Stimulated activated CD4-positive, alpha-beta T cell treated with anti-CD3 and anti-CD28 coated beads, Interleukin-2, amount 100 ng/mL, for 4 hours (primary cell): ENCODE measurements at places on chromosomes 1 and 21.

- no peak for DNase-seq
Observed at GRCh38 chr1:2865000-2865399, 63.5 kb upstream of the TTC34 start.

DNA sequence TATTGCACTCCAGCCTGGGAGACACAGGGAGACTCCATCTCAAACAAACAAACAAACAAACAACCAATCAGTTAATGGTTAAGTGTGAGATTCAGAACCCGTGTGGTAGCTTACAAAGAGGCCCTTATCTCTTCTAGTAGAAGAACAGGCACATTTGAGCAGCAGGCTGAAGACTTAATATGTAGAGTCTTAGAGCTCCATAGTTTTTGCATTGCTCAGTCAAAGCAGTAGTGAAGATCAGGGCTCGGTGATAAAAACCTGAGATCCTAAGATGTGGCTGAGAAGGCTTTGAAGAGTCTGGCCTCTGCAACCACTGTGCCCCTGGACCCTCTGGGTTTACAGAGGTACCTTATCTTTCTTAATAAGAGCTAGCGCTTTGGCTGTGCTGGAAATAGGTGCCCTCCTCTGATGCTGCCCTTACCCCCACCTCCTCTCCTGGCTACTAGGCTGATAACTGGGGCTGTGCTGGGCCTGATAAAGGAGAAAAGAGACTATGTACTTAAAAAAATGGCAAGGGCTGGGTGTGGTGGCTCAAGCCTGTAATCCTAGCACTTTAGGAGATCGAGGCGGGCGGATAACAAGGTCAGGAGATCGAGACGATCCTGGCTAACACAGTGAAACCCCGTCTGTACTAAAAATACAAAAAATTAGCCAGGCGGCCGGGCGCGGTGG is 10.5 kb upstream of the UCK2 start:
- no peak for DNase-seq

DNA sequence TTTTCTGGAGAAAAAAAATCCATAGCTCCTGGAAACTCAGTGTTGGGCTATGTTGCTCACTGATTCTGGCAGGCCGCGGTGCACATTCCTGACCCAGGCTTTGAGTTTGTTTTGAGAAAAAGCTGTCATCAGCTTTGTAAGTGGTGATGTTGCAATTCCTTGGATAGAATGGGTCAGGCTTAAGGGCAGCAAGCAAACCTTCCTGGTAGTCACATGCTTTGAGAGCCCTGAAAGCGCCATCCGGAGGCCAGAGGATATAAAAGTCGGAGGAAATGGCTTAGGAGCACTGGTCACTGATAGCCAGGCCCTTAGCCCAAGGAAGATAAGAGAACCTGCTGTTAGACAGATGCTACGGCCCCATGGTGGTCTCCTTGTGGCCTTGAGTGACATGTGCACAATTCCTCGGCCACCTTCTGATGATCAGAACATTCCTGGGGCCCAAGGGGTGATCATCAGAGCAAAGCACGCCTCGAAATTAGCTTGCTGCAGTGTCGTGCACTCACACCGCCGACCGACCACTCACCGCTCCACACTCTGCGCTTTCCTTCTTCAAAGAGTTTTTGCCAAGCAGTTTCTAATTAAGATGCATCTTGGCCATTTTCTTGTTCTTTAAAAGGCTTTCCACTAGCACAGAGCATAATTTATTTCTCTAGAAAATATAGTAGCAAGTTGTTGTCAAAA is 78.6 kb downstream of the MAN1C1 start:
- no peak for DNase-seq

DNA sequence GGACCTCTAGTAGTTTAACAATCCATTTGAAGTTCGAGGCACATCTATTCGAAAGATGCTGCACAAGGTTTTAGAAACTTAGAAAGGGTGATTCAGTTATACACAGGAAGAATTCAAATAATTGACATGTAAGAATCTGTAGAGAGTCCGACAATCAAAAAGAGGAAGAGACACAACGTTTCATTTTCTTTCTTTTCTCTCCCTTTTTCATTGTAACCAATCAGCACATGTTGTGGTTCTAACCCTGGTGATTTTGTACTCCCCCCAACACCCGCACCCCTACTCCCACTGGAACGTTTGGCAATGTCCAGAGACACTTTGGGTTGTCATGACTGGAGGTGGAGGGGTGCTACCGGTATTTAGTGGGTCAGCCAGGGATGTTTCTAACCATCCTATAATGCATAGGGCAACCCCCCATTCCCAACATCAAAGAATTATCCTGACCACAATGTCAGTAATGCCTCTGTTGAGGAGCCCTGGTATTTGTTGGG is 4.9 kb downstream of the TGFB2 start:
- no peak for DNase-seq

- no peak for DNase-seq
Observed at GRCh38 chr1:22132517-22133235, 10.2 kb downstream of the WNT4 start.

DNA sequence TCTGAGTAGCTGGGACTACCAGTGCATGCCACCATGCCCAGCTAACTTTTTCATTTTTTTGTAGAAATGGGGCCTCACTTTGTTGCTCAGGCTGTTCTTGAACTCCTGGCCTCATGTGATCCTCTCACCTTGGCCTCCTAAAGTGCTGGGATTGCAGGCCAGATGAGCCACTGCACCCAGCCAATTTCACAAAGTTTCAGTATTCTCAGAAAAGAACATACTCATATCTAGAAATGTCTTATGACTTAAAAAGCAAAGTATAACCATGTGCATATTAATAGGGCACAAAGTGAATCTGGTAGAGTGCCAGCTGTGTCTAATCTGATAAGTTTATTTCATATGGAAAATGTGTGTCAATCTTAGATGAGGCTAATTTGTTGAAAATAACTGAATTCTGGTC is 87.5 kb upstream of the CACYBP start:
- no peak for DNase-seq

- DNase-seq: no peak
Observed at GRCh38 chr1:56511364-56511763, 68.0 kb downstream of the PLPP3 start.

- DNase-seq: no peak
Observed at GRCh38 chr1:32890516-32891240, 4.4 kb downstream of the HPCA start.

DNA sequence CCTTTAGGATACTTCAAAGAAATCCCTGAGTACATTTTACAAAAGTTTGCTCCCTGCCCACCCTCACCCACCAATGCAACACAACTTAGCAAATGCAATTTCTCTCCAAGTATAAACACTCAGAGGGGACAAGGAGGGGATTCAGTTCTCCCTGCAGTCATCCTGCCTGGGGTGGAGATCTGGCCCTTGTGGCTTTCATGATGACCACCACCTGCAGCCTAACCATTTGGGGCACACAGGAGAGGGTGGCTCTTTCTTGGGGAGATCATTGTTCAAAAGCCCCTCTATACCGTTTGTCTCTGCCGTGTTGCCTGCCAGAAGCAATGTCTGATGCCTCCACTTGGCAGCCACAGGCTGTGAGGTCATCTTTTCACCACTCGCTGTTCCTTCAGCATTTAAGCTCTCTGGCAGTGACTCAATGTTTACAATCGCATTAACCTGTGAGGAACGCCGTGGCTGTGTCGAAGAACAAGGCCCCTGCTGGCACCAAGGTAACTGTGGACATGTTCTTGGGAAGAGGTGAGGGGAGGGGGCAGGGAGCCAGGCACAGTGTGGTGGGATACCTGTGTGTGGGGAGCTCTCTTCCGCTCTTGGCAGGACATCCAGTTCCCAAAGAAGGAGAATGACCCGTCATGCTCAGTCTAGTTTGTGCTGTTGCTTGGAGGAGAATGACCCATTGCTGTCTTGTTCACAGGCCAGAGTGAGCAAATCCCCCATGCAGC is 103.9 kb upstream of the DUSP10 start:
- DNase-seq: no peak

DNA sequence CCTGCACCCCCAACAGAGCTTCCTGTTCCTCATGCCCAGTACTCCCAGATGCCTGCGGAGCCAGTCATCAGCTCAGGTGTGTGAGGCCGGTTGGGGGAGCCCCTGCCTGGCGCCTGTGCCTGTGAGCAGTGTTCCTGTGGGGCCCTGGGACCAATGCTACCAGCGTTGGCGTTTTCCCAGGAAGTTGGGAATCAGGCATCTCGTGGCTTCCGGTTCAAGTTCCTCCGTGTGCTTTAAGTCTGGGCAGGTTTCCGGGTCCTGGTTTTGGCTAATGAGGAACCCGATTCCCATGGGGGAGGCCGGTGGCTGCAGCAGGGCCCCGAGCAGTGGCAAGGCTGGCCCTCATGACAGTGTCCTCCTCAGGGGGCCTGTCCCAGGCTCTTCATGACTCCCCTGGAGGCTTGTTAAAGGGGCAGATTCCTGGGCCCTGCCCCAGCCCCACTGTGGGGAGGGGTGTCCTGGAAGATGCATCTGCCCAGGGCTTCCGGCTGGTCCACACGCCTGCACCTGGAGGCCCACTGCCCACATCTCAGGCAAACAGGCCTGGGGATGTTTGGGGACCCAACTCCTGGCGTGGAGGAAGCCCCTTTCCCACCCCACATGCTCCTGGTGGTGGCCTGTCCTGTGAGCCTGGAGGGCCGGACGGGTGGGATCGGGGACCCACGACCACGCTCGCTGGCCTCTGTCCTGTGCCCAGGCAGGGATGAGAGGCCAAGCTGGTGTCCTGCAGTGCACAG is 26.2 kb downstream of the TP73 start:
- DNase-seq: no peak

DNA sequence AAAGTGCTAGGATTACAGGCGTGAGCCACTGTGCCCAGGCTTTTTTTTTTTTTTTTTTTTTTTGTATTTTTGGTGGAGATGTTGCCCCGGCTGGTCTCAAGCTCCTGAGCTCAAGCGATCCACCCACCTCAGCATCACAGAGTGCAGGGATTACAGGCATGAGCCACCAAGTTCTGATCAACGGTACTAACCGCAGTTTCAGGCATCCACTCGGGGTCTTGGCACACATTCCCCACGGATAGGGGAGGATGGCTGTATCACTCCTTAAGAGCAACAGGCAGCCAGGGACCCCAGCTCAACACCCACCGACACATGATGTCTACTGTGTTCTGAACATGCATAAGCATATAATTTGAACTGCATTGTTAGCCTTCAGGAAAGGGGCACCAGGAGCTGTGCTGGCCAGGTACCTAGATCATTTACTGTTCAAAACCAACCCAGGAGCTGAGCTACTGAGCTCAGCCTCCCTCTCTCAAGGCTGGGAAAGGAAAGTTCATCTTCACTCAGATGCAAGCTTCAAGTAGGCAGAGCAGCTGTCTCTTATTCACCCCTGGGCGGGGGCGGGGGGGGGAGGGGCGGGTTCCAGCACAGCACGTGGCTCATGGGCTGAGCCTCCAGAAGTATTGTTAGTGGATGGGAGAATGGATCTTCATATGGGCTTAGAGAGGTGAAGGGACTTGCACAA is 24.7 kb downstream of the CAPZB start:
- no peak for DNase-seq

DNA sequence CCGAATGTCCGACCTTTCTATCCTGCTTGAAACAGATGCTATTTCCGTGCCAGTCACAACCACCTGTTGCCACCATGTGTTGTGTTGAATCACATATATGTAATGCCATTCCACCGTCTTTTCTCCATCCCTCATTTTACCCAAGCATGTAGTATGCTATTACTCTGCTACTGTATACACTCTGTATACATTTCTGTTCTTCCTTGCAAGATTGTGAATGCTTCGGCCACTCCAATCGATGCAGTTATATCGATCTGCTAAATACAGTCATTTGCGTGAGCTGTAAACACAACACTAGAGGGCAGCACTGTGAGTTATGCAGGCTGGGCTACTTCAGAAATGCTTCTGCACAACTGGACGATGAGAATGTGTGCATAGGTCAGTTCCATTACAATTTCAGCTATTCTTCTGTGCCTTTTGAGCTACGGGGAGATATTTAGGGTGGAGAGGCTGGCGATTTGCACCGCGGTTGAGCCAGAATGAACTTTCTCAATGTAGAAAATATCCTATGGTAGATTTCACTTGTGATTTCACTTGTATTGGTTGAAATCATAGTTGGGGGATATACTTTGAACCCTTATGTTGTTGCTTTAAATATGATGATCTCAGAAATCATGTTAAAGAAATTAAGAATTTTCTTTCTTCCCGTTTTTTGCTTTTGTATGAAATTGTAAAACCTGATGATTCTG is 289.8 kb downstream of the NTNG1 start:
- no peak for DNase-seq

DNA sequence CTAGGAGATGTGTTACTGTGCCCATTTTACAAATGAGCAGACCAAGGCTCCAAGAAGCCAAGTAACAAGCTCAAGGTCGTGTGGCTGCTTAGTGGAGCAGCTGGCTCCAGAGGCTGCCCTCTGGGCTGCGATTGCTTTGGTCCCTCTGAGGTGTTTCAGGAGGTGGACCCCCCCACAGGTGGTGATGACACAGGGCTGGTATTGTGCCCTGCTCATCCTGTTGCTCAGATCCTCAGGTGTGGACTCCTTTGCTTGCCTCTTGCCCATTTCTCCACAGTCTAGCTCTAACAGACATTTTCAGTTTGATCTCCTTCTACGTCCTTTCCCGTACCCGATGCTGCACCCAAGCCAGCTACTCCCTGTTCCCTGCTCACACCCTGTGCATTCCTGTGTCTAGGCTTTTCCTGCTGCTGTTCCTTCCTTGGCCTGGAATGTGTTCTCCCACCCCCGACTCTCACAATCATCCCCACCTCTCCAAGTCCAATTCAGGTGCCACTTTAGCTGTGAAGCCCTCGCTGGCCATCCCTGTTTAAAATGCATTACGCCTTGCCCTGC is 28.1 kb upstream of the GRHL3 start:
- DNase-seq: no peak

GRCh38 chr1:8938232-8938999 is 7.3 kb upstream of the CA6 start:
- no peak for DNase-seq

- no peak for DNase-seq
Observed at GRCh38 chr1:70587872-70588366, 176.9 kb downstream of the CTH start.

DNA sequence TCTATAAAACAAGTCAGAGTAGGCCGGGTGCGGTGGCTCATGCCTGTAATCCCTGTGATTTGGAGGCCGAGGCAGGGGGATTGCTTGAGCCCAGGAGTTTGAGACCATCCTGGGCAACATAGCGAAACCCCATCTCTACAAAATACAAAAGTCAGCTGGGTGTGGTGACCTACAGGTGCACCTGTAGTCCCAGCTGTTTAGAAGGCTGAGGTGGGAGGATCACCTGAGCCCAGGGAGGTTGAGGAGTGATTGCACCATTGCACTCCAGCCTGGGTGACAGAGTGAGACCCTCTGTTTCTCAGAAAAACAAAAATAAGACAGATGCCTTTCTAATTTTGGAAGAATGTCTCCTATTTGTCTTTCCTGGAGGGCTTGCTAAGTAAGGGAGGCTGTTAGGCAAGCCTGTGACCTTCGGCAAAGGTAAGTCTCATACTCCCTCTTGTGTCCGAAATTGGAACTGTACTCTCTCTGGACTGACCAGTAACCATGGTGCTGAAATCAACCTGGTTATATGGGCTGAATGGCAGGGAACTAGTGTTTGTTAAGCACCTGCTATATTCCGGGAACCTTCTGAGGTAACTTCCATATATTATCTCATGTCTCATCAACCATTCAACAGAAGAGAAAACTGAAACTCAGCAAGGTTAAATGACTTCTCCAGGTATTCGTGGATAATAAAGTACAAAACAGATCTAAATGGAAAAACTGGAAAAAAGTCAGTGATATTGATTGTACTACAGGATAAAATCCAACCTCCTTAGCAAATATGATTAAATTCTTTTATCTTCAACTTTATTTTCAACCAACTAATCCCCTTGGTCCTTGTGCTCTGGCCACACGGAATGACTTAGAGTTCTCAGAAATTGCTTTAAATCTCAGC is 11.8 kb upstream of the RAB3B start:
- DNase-seq: peak; percentile 43
